ENCODE measurements at places on chromosomes 7 and 10. TPM values are rescaled to one million over a fixed set of nuclear protein-coding genes. Genes with fewer than 3 reads are reported as not detected.

DNA sequence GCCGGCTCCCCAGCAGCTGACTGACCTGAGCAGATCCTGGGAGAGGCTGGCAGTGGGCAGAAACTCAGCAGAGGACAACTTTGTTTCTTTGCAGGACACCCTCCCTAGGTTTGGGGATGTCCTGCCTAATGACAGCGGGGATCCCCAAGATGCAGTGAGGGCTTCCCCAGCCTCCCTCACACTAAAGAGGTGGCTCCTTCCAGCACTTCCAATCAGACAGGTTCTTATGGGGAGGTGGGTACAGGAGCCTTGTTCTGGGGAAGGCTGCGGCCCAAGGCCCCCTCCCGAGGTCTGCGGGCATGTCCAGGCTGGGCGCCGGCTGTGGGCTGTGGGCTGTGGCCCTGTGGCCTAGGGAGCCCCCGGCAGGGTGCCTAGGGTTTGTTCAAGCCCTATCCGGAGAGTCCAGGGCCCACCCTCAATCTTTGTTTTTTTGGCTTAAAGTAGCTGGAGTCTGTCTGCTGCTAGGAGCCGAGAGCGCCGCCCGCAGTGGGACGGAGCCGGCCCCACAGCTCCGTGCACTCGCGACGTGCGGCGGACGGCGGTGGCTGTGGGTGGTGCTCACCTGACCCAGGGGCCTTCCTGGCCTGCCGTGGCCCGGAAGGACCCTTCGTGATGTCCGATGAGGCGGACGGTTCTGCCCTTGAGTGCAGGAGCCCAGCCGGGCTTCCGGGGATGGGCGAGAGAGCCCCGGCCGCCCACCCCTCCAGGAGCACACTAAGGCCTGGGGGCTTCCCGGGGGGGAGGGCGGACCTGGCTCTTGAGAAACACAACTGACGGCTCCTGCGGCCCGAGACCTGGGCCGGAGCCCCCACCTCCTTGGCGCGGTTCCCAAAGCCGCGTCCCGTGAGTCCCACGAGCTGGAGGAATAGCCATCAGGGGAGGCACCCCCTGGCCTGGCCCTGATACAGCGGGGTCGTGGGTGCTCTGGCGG, 57.2 kb downstream of the PDGFA start:
- DNase-seq, result peak; percentile 74

DNA sequence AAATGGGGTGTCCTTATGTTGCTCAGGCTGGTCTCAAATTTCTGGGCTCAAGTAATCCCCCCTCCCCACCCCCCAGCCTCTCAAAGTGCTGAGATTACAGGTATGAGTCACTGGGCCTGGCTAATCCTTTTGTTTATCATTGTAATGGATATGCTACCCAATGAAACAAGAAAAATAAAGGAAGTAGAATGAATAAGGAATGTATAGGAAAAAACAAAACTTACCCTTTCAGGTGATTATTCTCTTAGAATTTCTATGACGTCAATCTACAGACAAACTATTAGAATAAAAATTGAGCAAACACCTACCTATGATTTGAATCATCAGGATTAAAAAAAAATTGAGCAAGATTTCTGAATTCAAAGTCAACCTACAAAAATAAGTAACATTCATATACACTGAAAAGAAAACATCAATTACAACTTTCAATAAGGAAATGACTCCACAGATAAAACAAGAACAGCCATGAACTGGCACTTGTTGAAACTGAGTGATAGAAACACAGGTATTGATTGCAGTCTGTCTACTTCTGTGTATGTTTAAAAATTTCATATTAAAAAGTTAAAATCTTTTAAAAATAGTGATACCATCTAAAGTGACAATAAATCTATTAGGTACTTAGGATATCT, 12.2 kb downstream of the ADAM12 start:
- DNase-seq, result no peak

DNA sequence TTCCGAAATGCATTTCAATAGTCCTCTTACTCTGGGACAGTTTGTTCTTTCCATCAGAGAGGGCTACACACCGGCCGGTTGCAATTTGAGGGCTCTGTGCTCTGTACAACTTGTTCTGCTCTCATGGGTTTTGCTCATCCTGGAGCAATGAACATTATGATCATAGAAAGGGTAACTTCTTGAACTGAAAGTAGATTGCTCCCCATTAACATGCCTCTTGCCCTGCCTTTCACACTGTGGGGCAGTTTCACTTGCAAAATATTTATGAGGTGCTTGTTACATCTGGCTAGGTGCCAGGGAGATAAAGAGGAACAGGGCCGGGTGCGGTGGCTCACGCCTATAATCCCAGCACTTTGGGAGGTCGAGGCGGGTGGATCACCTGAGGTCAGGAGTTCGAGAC, 97.3 kb upstream of the MPP7 start:
- no peak for DNase-seq

GRCh38 chr7:156014201-156014600, 201.9 kb upstream of the SHH start:
- no peak for DNase-seq

DNA sequence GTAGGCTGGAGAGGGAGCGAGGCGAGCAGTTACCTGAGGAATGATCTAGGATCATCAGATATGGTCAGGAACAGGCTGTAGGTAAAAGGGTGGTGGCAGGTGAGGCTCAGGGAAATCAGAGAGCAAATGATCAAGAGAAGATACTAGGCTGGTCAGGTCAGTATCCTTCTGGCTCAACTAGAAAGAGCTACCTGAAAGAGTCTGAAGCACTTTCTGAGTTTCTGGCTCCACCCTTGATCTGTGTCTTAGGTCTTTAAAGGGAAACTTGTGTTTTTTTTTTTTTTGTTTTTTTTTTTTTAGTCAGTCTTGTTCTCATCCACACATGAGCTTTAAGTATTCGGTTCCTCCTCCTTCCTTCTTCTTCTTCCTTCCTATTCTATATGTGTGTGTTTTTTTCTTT, 10.5 kb downstream of the ADAM22 start:
- DNase-seq, result no peak

Gene LFNG
- 34.5 TPM for total RNA-seq

Gene CLDN4
- 1.0 TPM for total RNA-seq

Gene ASIC3
- total RNA-seq, result 1.5 TPM

Gene GPNMB
- total RNA-seq, result 52.0 TPM
